NCI-H774 (cell line): ENCODE measurements at places on chromosomes 6 and 20.
A peak's percentile ranks its signal among the peaks of the same experiment; 100 is the strongest.

DNA sequence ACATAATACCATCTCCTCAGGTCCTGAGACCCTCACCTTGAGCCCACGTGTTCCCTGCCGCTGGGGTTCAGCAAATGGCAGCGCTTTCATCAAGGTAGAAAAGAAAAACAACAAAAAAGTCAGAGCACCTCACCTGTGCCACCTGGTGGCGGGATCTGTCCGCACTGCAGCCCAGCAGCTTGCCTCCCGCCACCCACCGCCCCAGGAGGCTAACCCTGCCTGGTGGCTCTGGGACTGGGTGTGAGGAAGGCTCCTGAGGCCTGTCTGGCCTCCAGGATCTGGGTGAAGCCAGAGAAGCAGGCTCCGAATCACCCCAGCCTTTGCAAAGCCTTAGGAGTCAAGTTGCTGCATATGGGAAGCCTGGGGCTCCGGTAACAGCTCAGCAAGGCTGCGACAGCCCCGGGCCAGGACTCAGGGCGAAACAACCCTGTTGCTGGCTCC is 270.8 kb downstream of the BMP7 start:
- no peak for DNase-seq

- DNase-seq: no peak
Observed at GRCh38 chr20:1816384-1817381, 78.5 kb upstream of the SIRPA start.

- DNase-seq: no peak
Observed at GRCh38 chr20:16388731-16389130, 184.5 kb downstream of the KIF16B start.

DNA sequence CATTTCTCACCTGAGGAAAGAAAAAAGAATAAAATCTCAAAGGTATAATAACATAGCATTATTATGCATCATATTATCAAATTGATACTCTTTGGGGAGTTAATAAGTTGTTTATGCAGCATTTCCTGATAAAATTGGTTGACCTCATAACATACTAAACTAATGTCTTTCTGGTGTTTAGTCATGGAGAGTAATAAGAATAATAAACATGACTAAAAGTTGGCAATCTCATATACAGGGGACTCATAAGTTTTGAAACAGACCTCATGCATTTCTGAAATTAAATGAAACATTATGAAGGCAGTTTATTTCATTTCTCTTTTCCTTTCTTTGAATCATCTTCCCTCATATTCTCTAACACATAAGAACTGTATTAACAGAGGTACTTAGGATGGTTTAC is 60.5 kb upstream of the PRDM1 start:
- DNase-seq: no peak

- peak; percentile 15 for DNase-seq
Observed at GRCh38 chr6:93036835-93037234, 382.5 kb downstream of the EPHA7 start.

GRCh38 chr6:68247782-68248181 is 387.3 kb upstream of the ADGRB3 start:
- no peak for DNase-seq

- DNase-seq: peak; percentile 77
Observed at GRCh38 chr6:17291778-17292177, 10.6 kb downstream of the RBM24 start.

GRCh38 chr6:71224011-71224410 is 64.6 kb upstream of the OGFRL1 start:
- no peak for DNase-seq

DNA sequence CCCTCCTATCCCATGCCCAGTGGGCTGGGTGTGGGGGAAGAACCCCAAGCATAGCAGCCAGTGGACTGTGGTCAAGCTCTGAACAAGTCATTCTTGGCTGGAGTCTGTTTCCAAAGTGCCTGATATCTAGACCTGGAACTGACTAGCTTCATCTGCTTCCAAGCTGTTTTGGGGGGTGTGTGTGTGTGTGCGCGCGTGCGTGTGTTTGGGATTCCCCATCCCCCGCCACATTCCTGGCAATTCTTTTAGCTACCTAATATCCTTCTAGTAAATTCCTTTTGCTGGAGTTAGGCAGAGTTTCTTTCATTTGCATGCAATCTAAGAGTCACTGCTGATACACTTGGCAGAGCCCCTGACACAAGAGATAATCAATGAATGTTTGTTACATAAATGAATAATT is 7.8 kb downstream of the PAK5 start:
- no peak for DNase-seq

GRCh38 chr6:168826726-168827585 is 386.0 kb downstream of the SMOC2 start:
- DNase-seq: no peak

GRCh38 chr6:89183294-89183693 is 33.9 kb downstream of the GABRR1 start:
- DNase-seq: no peak

GRCh38 chr20:371755-372542 is 8.6 kb upstream of the TRIB3 start:
- DNase-seq: no peak

- no peak for DNase-seq
Observed at GRCh38 chr6:158826819-158827501, 7.8 kb upstream of the EZR start.

DNA sequence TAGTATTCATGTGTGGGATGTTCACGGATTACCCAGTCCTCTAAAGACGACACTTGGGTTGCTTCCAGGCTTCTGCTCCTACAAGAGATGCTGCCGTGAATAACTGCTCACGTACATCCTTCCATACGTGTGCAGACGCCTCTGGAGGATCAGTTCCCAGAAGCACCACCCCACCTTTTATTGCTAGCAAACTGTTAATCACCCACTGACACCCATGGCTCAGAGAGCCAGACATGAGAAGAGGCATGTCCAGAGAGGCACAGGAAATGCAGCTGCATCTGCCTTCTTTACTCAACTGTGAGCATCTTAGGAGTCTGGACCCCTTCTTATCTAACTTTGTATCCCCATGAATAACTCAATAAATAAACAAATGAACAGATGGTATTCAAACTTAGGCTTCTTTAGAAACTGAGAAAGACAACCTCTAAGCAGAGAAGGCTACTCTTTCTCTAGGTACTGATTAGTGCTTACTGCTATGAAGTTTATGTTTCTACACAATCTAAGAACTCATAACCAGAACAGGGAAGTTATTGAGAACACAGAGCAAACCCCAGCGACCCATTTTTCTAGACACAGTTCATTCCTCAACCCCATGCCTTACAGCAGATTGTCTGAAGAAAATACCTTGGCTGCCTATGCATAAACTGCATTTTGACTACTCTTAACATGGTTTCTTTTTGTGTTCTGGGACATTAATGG is 228.7 kb upstream of the RREB1 start:
- DNase-seq: no peak

- DNase-seq: no peak
Observed at GRCh38 chr6:54899986-54900385, 53.4 kb downstream of the FAM83B start.

DNA sequence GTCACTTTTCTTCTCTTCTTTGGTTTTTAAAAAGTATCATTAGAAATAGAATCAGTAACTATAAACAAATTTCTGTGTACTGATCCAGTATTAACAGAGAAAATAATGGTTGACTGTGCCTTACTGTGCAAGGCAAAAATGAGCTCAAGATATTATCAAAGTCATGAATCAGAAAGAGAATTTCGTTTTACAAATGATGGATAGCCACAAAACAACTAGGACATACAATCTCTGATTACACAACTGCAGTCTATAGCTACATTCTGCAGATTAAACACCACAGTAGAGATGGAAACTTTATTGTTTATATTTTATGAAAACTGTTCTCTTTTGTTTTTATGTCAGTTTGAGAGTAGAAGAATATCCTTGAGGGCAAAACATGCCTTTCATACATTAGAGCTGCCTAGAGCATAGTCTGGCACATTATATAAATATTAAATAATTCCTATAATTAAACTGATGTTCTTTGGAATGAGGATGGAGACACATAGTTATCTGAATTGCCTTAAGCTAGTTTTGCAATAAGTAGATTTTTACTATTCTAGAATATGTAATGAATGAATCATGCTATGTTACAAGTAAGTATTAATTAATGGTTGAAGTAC is 333.1 kb downstream of the LAMA2 start:
- DNase-seq: no peak

- no peak for DNase-seq
Observed at GRCh38 chr6:7045331-7045730, 62.4 kb upstream of the RREB1 start.

DNA sequence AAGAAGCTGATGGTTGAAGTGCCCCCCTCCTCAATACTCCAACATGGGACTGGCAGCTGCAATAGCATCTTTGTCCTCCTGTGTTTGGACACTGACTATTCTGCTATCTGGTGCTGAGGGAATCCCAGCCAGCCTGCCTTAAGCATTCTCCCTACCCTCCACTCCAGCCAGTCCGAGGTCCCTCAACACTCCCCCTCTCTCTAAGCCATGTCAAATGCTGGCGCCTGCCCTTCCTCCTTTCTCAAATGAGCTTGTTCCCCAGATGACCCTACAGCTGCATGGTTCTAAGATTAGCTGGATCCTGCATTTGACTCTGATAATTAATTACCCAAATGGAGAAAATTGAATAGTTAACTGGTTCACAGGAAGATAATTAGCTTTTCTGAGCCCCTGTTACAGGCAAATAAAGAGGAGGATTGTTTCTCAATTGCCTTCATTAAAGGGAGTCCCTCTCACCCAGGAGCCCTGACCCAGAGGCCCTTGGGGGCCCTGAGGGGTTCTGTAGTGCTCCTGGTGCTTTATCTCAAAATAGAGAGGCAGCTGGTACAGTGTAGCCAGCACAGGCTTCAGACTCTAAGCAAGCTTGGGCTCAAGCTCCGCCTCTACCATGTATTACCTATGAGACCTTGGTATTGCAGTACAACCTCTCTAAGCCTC is 37.9 kb upstream of the CHD6 start:
- no peak for DNase-seq

- DNase-seq: no peak
Observed at GRCh38 chr6:71474942-71475341, 186.3 kb downstream of the OGFRL1 start.

DNA sequence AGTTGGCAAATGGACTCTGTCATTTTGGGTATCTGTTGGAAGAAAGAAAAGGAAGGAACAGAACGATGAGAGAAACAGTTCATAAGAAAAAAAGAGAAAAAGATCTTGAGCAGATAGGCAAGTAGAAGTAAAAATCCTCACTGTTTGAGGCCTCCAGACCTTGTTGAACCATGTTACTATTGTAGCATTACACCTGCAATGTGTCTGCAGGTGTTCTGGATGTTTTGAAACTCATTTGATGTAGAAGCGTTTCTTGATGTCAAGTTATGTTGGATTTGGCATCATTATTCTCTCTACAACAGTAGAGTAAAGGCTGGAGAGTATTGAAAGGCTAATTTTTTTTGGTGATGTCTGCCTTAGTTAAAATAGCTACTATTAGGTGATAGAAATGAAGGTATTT is 108.7 kb downstream of the CARMIL1 start:
- no peak for DNase-seq

GRCh38 chr20:48897305-48898010 is 24.1 kb upstream of the ARFGEF2 start:
- DNase-seq: no peak

DNA sequence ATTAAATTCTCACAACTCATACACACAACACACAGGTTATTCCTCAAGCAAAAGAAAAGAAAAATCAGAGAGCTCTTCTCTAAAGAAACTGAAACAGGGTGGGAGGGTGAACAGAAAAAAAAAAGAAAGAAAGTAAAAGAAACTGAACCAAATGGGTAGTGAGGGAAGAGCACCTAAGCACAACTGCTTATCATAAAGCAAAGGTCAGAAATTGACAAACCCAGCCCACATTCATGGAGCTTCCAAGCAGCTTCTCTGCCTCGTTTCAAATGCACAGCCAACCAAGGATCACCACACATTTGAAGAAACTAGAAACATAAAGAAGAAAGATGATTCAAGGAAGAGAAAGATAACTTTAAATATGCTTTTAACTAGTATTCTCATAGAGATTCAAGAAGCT is 90.5 kb downstream of the RNGTT start:
- no peak for DNase-seq

DNA sequence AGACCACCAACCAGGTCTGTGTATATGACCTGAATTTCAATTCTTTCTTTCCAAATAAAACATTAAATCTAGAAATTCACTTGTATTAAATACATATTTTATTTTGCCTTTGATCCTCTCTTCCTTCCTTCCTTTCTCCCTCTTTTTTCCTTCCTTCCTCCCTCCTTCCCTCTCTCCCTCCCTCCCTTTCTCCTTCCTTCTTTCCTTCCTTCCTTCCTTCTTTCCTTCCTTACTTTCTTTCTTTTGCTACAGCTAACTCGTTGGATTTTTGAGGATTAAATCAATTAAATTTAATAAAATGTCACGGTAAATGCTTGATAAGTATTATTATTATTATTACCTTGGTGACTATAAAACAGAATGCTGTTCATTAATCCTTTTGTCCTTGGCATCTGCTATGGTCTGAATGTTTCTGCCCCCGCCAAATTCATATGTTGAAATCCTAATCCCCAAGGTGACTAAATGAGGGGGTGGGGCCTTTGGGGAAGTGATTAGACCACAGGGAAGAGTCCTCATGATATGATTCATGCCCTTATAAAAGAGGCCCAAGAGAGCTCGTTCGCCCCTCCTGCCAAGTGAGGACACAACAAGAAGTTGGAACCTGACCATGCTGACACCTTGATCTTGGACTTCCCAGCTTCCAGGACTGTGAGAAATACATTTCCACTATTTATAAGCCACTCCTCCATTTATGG is 67.6 kb upstream of the BTBD3 start:
- DNase-seq: no peak

DNA sequence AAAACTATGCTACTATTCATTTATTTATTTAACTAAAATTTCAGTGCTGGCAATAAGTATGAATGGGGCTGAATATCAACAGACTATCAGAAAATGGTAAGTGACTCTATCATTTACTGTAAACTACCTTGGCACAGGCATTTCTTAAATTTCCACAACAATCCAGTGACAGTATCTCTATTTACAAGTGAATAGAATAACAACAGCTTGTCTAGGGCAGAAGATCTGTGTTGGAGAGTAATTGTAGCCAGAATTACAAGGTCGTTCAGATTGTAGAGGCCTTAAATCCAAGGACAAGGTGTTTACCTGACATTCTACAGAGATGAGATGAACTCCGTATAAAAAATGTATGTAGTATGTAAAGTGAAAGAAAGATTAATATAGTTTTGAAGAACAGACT is 193.8 kb upstream of the SIM1 start:
- DNase-seq: peak; percentile 43

GRCh38 chr20:17557675-17558006 is 12.2 kb upstream of the DSTN start:
- peak; percentile 45 for DNase-seq

- no peak for DNase-seq
Observed at GRCh38 chr6:137246791-137247202, 27.6 kb upstream of the IFNGR1 start.

- DNase-seq: no peak
Observed at GRCh38 chr6:163706500-163707087, 292.1 kb downstream of the QKI start.

GRCh38 chr6:40397287-40398033 is 189.7 kb downstream of the LRFN2 start:
- no peak for DNase-seq

DNA sequence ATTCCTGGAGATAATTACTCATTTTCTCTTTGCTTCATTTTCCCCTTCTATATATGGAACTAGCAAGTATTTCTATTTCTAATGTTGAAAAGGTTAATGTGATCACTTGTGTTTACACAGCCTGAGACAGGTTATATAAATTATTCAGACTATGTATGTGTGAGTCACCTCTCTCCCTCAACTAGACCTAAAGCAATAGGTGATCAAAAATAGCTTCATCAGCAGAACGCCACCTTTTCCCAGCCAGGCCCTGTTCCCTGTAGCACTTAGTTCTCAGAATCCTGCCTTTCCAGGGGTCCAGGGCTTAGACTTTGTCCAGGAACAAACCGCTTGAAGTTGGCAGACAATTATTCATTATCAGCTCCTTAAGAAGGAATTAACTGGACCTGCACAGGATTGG is 125.3 kb upstream of the EXOC2 start:
- no peak for DNase-seq
